ENCODE measurements at places on chromosomes 7 and 10. TPM values are rescaled to one million over a fixed set of nuclear protein-coding genes. Genes with fewer than 3 reads are reported as not detected.
A peak's percentile ranks its signal among the peaks of the same experiment; 100 is the strongest.

Gene CCM2
- total RNA-seq, result 42.4 TPM

Gene NUTM2E
- 0.15 TPM for total RNA-seq

Gene PVRIG
- not detected for total RNA-seq

Gene SNX8
- total RNA-seq, result 28.2 TPM

GRCh38 chr7:15525652-15526263 lies 36.1 kb downstream of the AGMO start:
- no peak for DNase-seq

- no peak for DNase-seq
Observed at GRCh38 chr7:149171892-149172533, 23.3 kb upstream of the ZNF282 start.

DNA sequence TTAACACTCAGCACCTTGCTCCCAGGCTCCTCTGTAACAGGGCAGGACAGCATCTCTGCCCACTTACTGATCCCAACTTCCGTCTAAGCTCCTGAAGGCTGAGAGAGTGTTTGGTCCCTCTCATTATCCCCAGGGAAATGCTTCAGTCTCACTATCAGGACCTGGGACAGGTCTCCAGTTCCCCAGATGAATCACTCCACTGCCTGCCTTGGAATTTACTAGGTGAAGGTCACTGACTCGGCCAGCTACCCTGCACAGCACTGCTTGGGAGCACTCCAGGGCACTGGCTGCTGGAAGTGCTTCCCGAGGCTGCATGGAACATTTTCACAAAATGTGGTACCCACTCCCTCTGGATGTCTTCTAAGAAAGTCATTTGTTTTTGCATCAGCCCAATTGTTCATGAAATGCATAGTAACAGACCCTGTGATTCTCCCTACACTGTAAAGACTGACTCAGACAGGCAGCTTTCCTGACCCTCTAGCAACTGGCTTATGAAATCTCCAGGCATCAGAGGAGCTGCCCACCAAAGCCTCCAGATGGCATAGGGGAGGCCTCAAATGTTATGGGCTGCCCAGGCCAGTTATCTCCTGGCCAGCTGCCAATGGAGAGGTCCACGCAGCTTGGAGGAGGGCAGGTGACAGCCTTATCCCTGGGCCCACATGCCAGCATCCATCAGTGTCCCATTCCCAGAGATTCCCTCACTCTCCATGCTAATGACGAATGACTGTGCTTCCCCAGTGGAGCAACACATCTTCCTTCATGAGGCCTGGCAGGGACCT lies 89.1 kb downstream of the GFRA1 start:
- peak; percentile 32 for DNase-seq

- DNase-seq, result peak; percentile 35
Observed at GRCh38 chr10:47372726-47373125, 11.4 kb downstream of the ZNF488 start.

GRCh38 chr10:23055424-23056185 lies 39.8 kb upstream of the MSRB2 start:
- no peak for DNase-seq

DNA sequence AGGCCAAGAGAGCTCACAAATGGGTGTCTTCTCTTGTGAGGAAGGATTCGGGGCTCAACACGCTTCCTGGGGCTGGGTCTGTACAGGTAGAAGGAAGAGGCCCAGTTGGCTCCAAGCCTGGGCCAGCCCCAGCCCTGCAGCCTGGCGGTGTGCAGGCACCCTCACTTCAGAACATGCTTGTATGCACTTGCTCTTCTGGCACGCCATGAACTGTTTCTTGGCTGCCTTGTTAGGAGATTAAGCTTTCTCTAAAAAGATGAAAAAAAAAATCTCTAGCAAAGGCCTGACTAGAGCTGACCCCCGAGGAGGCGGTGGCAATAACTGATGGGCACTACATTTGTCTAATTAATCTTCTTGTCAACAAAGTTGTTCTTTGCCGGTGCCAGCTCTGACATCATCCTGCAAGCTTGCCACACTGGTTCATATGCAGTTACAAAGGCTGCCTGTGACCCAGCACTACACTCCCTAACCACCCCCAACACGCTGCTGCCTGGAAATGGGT lies 94.7 kb downstream of the WDR11 start:
- DNase-seq, result no peak

- no peak for DNase-seq
Observed at GRCh38 chr10:7479861-7480598, 69.2 kb upstream of the SFMBT2 start.

DNA sequence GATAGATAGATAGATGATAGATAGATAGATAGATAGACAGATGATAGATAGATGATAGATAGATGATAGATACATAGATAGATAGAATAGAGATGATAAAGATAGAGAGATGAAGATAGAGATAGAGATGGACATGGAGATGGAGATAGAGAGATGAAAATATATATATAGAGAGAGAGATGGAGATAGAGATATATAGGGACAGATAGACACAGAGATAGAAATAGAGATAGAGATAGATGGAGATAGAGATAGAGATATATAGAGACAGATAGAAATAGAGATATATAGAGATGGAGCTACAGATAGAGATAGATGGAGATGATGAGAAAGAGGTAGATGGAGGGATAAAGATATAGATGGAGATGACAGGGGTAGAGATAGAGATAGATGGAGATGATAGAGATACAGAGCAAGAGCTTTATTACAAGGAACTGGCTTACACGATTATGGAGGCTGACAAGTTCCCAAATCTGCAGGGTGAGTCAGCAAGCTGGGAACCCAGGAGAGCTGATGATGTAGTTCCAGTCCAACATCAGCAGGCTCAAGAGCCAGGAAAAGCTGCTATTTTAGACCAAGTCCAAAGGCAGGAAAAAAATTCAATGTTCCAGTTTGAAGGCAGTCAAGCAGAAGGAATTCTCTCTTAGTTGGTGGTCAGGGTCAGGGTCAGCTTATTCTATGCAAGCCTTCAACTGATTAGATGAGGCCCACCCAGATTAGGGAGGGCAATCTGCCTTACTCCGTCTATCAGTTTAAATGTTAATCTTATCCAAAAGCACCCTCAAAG lies 37.1 kb downstream of the CAV1 start:
- DNase-seq, result no peak

DNA sequence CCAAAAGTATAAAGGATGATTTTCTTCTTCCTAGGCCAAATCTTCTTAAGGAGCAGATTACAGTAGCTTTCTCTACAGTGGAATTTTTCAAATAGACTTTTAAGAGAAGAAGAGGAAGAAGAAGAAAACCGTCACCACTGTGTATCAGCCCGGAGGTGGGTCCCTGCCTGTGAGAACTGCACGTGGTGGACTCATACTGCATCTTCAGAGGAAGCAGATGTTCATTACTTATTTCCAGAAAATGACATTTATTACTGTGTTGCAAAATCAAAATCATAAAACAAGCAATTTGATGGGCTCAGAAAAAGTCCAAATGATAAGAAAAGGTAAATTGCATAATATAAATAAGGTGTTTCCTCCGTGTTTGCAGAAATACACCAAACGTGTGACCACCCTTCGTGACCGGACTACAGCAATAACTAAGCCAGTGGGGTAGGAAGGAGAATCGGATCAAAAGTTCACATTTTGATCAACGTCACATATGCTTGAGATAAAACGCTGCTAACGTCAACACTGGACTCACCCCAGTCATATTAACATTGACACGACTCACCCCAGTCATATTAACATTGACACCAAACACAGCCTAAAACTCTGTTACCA lies 179.2 kb downstream of the PTPRN2 start:
- no peak for DNase-seq

DNA sequence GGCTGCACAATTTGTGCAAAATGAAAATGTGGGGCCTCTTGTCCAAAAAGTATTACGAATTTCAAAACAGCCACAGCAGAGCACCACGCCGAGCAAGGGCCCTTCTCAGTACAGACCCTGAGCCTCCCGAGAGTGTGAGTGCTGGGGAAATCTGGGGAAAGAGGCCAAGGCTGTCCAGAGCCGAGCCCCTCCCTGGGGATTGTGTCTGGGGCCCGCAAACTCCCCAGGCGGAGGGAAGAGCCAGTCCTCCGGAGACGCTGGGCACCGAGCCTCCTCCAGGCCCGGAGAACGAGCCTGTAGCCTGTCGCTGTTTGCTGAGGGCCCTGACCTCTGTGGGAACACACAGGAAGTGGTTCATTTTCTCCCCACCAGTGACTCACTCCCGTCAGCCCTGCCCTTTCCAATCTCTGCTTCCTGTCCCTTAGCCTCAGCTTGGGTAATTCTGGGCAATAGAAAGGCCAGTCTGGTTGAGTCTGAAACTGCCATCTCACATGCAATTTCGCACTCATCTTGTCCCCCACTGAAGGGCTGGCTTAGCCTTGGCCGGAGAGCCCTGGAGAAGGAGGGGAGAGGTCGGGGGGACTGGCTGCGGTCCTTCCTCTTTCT lies 19.5 kb upstream of the GNA12 start:
- DNase-seq, result peak; percentile 49

GRCh38 chr7:21565614-21566013 lies 22.8 kb downstream of the DNAH11 start:
- no peak for DNase-seq

GRCh38 chr7:123935436-123936381 lies 10.7 kb downstream of the SPAM1 start:
- no peak for DNase-seq

DNA sequence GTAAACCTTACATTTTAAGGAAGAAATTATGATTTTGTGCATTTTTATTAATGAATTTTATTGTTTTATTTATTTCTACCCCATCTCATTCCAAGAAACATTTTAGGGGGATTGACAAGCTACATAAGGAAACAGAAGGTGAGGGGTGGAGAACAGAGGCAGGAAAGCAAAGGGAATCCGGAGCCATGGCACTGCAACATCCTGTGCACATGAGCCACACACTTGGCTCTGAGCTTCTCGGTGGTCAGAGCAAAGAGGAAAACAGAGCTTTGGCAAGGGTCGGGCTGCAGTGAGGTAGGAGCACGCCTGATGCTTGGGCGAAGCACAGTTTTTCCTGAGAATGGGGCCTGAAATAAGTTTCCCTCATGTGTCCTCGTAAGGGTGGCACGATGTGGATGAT lies 68.9 kb downstream of the COL13A1 start:
- no peak for DNase-seq

DNA sequence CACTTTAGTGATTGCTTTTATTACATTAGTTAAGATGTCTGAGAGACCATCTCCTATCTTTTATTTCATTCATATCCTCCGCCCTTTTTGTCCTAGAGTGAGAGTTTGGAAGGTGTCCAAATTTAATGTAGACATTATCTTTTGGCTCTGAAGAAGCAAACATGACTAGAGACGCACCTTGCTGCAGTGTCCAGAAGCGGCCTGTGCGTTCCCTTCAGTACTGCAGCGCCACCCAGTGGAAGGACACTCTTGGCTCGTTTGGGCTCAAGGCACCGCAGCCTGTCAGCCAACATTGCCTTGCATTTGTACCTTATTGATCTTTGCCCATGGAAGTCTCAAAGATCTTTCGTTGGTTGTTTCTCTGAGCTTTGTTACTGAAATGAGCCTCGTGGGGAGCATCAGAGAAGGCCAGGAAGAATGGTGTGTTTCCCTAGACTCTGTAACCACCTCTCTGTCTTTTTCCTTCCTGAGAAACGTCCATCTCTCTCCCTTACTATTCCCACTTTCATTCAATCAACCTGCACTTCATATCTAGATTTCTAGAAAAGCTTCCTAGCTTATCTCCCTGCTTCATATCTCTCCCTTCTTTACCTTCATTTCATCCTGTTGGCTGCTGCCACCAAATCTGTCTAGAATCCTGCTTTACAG lies 10.4 kb upstream of the CLCN1 start:
- DNase-seq, result peak; percentile 79

DNA sequence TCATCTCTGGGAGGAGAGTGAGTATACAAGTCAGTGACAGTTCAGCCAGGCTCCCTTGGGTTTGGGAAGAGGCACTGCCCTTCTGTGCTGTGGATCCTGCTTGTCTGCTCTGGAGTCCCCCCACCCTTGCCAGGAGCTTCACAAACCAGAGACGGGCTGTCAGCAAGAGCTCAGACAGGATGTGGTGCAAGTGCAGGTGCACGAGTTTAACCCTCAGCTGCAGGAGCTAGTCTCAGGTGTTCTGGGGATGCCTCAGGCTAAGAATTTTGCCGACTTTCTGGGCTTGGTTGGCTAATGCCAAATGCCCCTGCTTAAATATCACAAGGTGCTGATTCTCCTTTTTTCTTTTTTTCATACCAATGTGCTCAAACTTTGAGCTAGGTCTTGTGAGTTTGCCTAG lies 22.3 kb downstream of the ZNF783 start:
- DNase-seq, result no peak

DNA sequence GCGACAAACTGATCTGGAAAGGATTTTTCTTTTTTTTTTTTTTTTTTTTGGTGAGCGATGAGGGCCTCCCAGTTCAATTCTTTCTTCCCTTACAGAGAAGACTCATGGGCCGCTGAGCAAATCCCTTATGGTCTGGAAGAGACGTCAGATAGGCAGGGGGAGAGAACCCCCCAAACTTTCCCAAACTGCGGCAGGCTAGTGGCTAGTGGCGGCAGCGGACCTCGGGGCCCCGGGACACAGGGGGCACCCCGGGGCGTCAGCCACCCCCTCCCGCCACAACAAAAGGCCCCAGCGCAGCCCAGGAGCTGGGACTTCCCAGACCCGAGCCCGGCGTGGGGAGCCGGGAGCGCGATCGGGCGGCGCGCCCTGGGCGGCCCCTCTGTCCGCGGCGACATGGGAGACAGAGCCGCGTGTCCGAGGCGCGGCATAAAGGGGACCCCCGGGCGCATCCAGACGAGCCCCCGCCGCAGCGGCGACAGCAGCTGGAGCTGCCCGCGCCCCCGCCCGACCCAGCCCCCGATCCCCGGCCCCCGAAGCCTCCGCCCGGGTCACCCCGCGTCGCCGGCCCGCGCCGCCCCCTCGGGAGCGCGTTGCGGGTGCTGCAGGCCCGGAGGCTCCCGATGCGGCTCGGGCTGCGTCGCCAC lies 755 bp downstream of the FAM171A1 start:
- DNase-seq, result peak; percentile 76

- DNase-seq, result no peak
Observed at GRCh38 chr7:1134951-1135350, 25.0 kb downstream of the ZFAND2A start.

GRCh38 chr7:128114806-128115205 lies 83.6 kb upstream of the LRRC4 start:
- no peak for DNase-seq

DNA sequence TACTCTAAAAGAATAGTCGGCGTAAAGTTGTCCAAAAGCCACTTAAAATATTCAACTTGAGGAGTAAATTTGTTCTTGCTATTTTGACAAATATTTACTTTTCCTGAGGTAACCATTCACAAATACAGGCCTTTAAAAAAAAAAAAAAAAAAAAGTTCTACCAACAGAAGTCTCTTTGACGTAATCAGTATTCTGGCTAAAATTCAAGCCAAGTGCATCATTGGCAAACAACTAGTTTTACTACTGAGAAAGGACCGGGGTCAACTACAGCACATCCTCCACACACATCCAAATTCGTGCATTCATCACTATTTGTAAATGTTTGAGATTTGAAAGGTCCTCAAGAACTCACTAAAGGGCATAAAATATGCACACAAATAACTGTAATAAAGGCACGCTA lies 2.0 kb downstream of the OAT start:
- DNase-seq, result no peak

Data from H7 (cell line).